ENCODE measurements at places on chromosomes 7 and 10.

GRCh38 chr7:135334830-135335543 lies 101.3 kb downstream of the STRA8 start:
- DNase-seq: no peak

GRCh38 chr10:12513775-12514673 lies 164.7 kb downstream of the CAMK1D start:
- no peak for DNase-seq

- no peak for DNase-seq
These were observed 240.6 kb downstream of the DGKI start for GRCh38 chr7:137606061-137606674.

- no peak for DNase-seq
These were observed 1086.9 kb downstream of the XPNPEP1 start for GRCh38 chr10:108836362-108836761.

GRCh38 chr7:45417268-45417667 lies 156.9 kb upstream of the ADCY1 start:
- no peak for DNase-seq

- DNase-seq: no peak
These were observed 25.5 kb downstream of the LDB3 start for GRCh38 chr10:86693721-86694369.

- DNase-seq: no peak
These were observed 341.6 kb downstream of the PLXNA4 start for GRCh38 chr7:132234711-132235110.

DNA sequence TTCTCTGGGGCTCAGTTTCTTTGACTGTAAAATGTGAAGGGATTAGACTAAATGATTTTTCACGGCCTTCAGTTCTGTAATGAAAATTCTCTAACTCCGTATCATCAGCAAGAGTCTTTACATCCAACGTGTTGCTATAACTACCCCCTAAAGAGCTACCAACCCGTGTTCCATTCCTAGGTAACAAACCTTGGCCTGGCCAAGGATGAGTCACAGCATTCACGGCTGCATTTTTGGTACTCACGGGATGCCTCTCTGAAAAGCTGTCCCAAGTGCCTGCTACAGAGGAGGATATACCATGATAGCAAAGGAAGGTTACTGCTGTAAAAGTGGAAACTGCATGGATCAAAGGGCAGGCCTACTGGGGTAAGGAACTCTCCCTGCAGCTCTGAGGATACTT lies 5.9 kb downstream of the LRRC4 start:
- no peak for DNase-seq

DNA sequence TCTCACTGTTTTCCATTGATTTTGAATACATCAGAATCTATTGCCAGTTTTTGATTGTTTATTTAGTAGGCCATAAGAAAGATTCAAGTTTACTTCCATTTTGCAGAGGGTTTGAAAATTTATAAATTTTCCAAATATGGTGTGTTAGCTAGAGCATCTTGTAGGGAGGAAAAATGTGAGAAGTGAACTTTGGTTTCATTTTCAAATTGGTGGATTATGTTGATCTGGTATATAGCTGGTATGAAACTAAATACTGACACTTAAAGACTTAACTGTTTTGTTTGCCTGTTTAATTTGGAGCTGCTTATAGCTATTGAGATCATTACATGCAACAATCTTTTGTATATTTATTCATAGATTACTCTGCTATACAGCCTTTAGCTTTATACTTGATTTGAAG lies 108.1 kb downstream of the ADAM22 start:
- no peak for DNase-seq

Data from SIG-M5 (cell line).